ENCODE measurements at places on chromosomes 1 and 21.

DNA sequence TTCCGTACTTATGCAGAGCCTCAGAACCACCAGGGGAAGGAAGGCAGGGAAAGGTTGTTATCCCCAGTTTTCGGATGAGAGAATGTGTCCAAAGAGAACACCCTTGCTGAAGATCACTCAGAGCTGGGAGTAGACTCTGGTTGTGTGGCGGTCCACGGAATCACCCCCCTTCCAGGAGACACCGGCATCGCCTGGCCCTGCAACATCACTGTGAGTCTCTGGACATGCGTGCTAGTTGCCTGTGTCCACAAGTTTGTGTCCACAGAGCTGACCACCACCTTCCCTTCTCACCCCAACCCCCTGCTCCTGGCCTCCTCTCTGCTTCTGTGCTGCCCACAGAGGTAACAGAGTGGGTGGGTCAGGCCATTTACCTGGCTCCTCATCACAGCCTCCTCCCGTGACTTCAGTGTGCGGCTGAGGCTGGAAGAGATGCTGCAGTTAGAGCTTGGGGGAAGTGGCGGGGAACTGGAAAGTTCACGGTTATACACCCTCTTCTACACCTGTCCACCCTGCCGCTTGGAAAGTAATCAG is 7.3 kb downstream of the MYBPH start:
- DNase-seq = no peak

DNA sequence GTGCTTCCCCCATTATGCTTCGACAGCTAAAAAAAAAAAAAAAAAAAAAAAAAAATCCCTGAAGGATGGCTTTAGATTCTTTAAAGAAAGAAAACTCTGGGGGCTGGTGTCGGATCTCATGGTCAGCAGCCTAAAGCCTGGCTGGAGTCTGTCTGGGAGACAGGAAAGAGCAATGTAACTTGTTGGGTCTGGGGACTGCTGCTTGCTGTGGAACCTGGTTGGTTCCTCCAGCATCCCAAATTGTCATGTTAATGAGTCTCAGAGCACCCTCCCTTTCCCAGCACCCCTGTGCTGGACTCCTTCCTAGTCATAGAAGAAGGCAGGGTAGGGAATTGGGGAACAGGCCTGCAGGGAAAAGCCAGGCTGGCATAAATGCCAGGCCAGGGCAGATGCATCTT is 3.0 kb downstream of the KCNC4 start:
- DNase-seq = no peak

DNA sequence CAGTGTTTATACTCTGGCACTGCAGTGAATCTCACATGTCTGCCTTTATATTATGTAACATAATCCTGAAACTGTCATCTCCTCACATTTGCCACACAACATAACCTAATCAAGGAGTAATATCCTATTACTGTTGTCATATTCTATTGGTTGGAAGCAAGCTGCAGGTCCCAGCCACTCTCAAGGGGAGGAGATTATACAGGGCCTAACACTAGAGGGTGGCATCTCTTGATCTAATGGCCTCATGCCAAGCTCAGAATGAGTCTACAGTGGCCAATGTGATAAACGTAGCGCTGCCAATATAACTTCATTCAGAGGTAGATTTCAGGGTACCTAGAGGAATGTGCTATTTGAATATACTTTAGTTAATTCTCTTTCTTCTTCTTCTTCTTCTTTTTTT is 166.8 kb downstream of the BACH1 start:
- no peak for DNase-seq

GRCh38 chr1:156172696-156173470 is 19.5 kb downstream of the SEMA4A start:
- no peak for DNase-seq

GRCh38 chr1:100377590-100378361 is 25.5 kb downstream of the CDC14A start:
- DNase-seq = no peak

DNA sequence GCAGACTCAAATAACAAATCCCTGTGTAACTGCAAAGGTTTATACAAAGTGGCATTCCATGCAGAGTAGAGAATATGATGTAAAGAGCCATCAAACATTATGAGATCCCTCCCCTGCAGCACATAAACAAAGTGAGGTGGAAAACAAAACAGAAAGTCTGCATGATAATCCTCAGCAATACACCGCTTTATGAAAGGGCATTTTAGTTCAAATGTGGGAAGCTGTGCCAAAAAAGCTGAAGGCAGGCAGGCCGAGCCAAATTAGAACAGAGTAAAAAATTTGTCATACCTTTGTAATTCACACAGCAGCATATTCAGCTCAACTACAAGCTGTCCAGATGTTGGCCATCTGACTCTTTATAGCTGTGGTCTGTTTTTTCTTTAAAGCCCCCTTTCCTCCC is 113.5 kb downstream of the LHX9 start:
- DNase-seq = peak; percentile 23

DNA sequence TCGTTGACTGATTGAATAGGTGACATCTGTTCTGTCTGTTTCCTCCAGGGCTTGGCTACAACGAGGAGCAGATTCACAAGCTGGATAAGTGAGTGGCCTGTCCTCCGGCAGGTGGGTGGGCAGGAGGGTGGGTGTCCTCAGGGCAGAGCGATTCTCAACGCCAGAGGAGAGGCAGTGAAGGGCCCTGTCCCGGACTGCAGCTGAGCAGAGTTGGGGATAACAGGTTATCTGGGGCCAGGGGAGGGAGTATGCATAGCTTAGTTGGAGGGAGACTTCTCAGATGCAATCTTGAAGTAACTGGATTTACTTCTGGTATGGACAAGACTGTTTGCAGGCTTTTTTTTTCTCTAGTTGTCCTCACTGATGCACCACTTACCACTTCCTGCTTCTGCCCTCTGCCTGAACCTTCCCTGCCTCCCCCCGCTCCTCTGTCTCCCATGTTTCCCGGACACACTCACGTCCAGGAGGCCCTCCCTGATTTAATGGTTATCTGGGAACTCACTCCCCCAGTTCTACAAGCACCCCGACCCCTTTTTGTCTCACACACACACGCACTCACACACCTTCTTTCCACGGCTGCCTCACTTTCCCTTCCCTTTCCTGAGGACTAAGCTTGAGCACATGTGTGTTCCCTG is 16.4 kb upstream of the RASSF5 start:
- no peak for DNase-seq

DNA sequence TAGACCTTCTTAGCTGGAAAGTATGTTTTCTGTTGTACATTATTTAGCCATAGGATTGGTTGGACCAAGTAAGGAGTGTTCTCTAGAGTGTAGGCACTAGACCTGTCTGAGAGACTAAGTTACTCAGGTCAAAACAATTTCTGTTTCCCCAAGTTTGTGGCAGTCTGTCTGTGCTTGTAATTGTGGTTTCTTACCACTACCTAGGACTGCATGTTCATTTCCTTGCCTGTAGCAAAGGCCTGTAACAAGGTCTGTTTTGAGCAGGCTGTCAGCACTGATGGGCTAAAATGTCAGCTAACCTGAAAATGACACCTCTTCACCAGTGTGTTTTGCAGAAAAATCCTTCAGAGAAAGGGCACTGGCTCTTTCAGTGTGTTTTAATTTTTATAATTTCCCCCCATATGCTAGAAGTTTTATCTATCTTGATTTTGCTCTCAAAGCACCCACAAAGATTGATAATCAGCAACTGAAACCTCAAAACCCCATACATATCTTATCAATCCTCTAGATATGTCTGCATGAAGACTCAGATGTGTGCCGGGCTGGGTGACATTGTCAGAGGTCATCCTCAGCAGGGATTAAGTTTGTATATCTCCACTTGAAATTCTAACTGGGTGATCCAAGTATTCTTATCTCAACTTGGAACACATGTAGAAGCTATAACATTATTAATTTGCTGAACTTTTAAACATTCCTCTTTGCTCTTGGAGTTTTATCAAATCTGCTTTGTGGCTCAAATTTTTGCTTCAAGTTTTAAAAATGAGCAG is 50.7 kb upstream of the ST6GALNAC3 start:
- DNase-seq = no peak

DNA sequence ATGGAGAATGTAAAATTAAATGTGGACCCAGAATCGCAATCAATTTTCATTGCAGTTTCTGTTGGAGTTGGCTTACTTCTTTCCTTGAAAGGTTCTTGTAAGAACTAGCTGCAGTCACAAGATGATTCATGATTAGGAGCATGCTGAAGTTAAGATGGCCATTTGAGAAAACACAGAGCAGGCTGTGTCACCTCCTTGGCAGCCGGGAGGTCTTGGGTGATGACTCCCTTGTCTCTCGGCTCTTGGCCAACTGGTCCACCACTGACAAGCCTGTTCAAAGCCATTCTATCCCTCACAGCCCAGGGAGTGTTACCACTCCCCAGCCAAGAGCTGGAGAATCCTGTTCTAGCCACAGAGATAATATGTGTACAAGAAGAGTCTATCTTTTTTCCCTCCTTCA is 40.6 kb downstream of the OPTC start:
- peak; percentile 63 for DNase-seq

DNA sequence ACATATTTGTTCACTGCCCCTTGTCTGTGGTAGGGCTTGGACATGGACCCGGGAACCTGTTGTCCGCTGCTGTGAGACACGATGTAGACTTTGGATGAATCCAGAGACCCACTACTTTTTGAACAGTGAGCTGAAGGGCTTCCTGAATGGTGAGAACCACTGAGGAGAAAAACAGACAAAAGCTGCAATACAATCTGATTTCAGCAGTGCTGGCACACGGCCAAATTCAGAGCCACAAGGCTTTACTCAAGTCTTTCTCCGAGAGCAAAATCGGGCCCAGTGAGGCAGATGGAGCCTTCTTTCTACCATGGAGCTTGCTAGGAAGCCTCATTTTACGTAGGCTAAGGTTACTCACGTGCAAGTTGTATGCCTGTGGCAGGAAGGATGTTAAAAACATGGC is 197.6 kb downstream of the SIPA1L2 start:
- no peak for DNase-seq

DNA sequence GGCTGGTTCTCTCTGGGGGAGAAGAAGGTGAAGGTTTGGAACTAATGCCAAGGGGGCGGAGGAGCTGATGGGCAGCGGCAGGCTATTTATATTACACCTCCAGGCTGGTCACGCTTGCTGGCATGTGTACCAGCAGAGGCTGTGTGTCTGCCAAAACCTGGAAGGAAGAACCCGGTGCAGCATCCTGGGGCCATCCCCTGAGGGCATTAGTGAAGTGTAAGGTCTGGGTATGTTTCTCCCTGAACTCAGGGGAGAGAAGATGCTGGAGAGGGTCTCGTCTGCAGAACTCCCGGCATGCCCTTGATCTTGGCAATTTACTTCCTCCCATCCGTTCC is 5.3 kb downstream of the DISP3 start:
- DNase-seq = no peak

- no peak for DNase-seq
These were observed 60.4 kb upstream of the GORAB start for GRCh38 chr1:170471398-170472053.

DNA sequence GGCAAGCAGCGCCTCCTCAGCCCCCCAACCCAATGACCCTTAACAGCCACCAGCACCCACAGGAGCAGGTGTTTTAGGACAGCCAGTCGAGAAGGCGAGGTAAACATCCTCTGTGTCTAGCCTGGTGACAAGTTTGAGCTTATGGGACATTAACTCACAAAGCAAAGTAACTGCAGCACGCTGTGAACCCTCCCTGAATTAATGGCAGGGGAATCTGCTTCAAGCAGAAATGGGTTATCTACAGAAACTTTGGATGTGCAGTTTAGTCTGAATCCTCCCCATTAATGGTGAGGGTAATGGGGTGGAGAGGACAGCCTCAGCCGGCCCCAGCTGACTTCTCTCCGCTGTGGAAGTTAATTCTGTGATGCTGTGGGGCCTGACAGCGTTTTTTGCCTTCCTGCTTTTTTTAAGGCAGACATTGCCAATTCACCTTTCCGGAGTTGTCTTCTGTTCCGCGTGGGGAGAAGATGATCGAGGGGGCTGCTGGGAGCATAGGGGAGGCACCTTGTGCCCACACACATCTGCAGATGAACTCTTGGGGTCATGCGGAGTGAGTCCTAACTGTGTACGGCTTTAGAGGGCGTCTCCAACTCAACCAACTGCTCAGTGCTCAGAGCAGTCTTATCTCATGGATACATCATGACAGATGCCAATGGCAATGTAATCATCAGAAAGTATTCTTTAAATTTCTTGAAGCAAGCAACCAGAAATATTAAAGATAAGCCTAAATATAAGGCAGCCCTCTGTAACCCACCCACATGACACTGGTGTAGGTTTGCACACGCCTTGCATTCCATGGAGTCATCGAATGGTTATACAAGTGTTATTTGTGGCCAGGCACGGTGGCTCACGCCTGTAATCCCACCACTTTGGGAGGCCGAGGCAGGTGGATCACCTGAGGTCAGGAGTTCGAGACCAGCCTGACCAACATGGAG is 41.0 kb downstream of the POFUT2 start:
- DNase-seq = no peak

DNA sequence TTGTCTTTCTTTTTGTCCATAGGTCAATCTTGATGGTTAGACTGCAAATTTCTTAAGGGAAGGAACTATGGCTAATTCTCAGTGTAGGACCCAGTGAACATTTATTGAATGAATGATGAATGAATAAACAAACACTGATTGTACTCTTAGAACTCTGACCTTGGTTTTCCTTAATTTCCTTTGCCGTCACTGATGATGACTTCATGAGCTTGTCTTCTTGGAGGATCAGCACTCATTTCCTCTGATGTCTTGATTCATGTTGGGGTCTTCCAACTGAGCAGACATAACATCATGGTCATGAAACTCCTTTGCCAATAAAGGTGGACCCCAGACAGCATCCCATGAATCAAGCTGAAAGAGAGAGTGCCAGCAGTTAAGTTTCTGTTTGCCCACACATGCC is 96.3 kb downstream of the PLPP3 start:
- DNase-seq = no peak

GRCh38 chr1:201554190-201554600 is 15.3 kb downstream of the NAV1 start:
- DNase-seq = no peak

- peak; percentile 70 for DNase-seq
These were observed 27.8 kb downstream of the ECE1 start for GRCh38 chr1:21262293-21263051.

- no peak for DNase-seq
These were observed 1.3 kb downstream of the FOXJ3 start for GRCh38 chr1:42333662-42334239.

GRCh38 chr1:81800695-81801650 is at the start of gene ADGRL2:
ADGRL2 (plus strand) TSS chr1:81800934; CDS start chr1:81836985, 36,051 bp downstream.
- peak; percentile 66 for DNase-seq

- peak; percentile 87 for DNase-seq
These were observed 184.2 kb downstream of the ETS2 start for GRCh38 chr21:38989745-38990423.

- DNase-seq = no peak
These were observed 1.6 kb upstream of the TAF12 start for GRCh38 chr1:28644494-28644893.

DNA sequence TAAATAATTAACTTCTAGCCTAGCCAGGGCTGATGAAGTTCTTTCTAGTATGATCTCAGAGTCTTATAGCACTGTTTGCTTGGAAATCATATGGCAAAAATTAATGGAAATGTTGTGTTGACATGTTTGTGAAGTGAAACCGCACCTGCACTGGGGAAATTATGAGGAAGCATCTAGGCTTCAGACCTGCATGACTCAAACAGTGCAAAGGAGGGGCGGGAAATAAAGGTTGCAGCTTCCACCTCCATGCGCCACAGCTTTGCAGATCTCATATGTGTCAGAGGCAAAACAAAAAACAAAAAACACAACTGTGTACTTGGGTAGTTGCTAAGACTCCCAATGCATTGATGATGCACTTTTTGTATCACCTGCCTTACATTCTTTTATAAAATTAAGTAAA is 1080.6 kb downstream of the PLA2G4A start:
- no peak for DNase-seq

Data from AG04450 (cell line).